ENCODE measurements at places on chromosomes 2 and 18. TPM values are rescaled to one million over a fixed set of nuclear protein-coding genes. Genes with fewer than 3 reads are reported as not detected.

RSAD2 gene
- total RNA-seq, result 12.5 TPM

DNPEP gene
- 43.2 TPM for total RNA-seq

DNA sequence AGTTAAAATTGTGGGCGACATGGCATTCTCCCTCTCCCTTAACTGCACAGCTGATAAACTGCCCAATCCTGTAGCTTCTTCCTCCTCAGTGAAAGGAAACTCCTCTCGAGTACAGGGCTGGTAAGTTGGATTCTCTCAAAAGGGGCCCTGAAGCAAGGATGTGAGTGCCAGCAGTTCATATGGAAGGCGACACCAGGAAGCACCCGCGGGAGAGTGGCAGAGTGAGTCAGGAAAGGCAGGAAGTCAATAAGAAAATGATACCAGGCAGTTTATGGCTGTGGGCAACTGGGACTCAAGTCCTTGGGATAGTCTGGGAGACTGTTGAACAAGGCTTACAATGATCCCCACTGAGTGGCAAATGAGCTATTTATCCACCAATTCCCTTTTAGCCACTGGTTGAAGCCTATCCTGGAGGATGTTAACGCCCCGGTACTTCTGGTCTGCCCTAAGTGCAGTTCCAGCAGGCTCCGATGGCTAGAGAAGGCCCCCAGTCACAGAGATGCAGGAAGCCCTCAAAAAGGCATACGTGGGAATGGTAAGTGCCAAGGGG, 34.8 kb downstream of the ABHD3 start:
- DNase-seq, result no peak

FAM237A gene
- total RNA-seq, result not detected

- no peak for DNase-seq
Measured at GRCh38 chr2:200219309-200220113, 87.0 kb upstream of the SPATS2L start.

GRCh38 chr2:176171351-176172006, 14.4 kb downstream of the HOXD3 start:
- peak; percentile 69 for DNase-seq

DNA sequence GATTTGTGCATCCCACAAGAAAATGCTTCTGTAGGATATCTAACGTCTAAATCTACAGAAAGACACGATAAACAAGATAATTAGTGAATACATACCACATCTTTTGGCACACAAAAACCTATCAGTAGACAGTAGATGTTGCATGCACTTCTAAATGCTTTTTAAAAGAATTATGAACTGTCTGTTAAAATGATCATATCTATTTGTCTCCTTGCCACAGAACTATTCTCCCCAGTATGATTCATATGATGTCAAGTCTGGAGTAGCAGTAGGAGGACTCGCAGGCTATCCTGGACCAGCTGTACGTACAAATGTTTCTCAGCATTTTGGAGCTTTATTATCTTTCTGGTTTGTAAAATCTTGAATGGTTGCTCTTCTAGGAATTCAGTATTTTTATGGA, 12.7 kb downstream of the COL3A1 start:
- DNase-seq, result no peak

DNA sequence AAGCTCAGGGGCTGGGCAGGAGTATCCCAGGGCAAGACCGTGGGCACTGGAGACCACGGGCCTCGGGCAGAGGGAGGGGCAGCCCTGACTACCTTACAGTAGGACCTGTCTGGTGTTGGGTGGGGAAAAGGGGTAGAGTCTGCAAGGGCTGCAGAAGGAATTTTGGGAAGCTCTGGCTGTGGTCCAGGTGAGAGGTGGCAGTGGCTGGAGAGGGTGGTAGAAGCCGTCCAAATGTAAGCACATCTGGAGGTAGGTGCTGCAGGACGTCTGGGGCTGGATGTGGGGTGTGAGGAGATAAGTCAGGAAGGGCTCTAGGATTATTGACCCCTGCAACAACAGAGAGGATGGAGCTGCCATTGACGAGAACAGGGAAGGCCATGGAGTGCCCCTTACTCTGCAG, 486.7 kb downstream of the EIPR1 start:
- DNase-seq, result no peak

BMP10 gene
- total RNA-seq, result not detected

DNA sequence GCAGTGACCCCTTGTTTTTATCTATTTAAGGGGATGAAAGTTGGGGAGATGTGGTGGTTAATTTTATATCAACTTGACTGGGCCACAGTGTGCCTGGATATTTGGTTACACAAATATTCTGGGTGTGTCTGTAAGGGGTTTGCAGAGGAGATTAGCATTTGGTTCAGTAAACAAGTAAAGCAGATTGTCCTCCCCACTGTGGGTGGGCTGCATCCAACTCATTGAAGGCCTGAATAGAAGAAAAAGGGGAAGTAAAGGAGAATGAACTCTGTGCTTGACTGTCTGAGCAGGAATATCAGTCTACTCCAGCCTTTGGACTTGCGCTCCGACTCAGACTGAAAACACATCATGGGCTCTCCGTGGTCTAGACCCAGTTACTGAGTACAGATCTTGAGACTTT, 80.9 kb downstream of the GCA start:
- DNase-seq, result no peak

DNA sequence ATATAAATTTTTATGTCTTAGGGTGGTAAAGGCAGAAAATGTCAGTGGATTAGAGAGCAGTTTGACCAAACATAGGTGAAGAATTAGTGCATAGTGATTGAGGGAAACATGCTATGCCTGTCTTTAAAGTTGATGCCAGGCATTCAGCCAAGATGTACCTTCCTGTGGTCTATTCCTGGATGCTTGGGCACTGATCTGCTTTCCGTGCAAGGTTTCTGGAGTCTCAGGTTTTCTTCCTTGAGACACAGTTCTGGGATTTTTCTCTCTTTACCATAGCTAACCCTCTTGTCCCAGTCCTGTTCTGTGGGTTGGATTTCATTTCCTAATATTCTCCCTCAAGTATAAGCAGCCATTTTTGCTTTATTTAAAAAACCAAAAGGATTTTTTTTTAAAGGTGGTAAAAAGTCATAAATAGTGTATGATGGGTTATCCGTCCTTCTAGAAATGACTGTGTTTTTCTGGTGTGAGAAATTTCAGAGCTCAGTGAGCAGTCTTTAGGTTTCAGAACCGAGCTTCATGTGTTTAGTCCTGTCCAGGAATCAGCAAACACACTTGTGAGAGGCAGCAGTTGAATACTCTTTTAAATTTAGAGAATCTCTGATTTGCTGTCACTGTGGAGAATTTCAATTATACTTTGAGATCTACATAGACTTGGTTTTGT, 43.0 kb upstream of the CYBRD1 start:
- DNase-seq, result no peak

DNA sequence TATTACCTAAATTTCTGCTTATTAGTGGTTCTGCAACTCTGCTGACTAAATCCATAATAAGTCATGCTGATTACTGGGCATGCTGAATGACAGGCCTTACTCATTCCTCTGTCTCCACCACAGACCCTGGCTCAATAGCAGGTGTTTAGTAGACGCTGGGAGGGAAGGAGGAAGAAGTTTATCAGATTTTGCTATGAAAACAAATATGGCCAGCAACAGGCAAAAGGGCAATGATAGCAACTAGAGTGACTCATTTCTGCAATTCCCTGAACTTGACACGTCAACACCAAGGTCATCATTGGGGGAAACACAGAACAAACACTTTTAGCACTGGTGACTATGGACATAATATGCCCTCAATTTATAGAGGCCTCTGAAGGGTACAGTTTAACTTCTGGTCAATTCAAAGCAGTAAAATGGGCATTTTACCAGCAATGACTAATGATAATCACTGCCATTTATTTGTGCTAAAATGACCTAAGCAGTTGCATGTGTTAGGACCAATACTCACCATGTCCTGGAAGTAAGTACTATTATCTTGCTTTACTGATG, 35.2 kb downstream of the TMEM163 start:
- no peak for DNase-seq

FBLN7 gene
- 0.99 TPM for total RNA-seq

- no peak for DNase-seq
Measured at GRCh38 chr18:55318951-55319441, 269.0 kb downstream of the TCF4 start.

DNA sequence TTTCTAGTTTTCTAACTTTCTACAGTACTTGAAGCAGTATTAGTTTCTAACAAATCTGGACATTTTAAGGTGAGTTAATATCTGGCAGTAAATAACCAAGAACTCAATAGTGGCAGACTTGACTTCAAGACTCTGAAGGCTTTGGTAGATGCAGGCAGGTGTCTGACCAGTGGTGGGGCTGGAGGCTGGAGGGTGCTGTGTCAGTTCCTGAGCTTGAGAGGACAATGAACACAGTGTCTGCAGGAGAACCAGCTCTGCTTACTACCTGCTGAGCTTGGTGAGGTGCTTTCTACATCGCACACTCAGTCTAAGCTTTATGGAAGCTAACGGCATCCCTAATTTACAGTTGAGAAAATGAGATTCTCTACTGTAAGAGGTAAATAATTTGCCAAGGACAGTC, 21.2 kb downstream of the ALLC start:
- DNase-seq, result no peak

- peak; percentile 21 for DNase-seq
Measured at GRCh38 chr2:241834527-241835210, 24.0 kb downstream of the PDCD1 start.

GDF7 gene
- total RNA-seq, result 0.71 TPM

IL37 gene
- not detected for total RNA-seq

DNA sequence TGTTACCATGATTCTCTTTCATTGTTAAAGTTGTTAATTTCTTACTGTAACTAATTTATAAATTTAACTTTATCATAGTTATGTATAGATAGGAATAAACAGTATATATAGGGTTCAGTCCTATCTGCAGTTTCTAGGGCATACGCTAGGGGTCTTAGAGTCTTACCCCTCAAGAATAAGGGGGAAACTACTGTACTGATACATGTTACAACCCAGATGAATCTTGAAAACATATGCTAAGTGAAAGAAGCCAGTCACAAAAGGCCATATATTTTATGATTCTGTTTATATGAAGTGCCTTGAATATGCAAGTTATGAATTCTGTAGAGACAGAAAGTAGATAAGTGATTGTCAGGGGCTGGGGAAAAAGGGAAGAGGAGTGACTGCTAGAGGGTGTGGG, 52.4 kb downstream of the RTN4 start:
- DNase-seq, result no peak

PARD3B gene
- total RNA-seq, result 51.5 TPM

DNA sequence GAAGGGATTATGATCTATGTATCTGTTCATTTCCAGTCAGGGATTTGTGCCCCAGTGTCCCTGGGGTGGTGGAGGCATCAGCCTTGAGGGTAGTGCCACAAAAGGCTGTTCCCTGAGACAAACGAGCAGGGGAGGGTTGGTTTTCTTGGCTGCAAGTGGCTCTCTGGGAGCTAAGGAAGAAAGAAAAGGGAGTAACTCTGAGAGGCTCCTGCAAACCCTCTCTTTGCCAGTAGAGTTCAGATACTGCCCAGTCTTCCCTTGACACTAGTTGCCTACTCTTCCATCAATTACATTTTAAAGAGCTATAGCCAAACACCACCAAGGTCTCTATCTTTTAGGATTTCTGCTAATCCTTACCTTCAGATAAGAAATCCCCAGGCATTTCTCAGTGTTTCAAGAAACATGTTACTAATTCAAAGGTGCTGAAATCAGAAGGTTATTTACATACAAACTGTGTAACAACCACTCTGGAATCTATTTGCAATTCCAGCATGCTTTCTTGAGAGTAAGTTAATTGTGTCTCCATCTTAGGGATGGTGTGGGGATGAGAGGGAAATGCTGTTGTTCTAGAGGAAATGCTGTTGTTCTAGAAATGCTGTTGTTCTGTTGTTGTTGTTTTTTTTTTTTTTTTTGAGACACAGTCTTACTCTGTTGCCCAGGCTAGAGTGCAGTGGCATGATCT, 18.7 kb upstream of the KCTD1 start:
- DNase-seq, result no peak

PAX8 gene
- total RNA-seq, result not detected

RPRM gene
- 26.0 TPM for total RNA-seq

GNAL gene
- 13.2 TPM for total RNA-seq

DNA sequence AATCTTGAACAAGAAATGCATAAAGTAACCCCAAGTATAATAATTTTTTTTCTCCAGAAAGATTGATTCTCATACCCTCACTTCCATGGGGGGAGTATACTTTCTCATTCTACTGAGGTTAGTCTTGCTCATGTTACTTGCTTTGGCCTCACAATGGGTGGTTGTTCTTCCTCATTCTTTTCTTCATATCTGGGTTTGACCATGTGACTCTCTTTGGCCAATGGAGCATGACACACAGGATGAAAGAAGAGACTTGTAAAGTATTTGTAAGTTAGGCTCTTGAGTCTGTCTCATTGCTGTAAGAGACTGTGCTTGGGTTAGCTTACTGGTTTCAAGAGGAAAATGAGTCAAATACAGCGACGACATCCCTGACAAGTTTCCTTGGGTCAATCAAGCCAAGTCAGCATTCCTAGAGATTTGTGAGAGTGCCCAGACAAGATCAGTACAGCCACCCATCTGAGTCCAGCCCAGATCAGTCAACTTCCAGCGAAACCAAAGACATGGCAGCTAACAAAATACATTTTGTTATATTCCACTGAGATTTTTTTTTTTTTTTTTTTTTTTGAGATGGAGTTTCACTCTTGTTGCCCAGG, 970.2 kb downstream of the BCL11A start:
- no peak for DNase-seq

TRAPPC8 gene
- total RNA-seq, result 50.4 TPM

DNA sequence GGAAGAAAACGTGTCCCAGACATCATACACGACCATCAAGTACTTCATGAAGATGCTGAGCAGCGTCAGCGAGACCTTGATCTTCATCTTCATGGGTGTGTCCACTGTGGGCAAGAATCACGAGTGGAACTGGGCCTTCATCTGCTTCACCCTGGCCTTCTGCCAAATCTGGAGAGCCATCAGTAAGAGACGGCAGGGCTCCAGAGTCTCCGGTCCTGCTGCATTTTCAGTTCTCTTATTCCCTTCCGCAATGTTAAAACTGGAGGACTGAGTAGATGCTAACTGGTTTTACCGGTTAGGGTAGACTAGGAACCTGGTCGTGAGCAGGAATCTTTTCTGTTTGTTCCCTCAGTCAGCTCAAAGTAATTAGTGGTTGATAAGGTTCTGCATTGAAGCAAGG, 32.3 kb downstream of the SLC9A4 start:
- no peak for DNase-seq

GRCh38 chr18:75475228-75475627, 47.7 kb upstream of the SMIM21 start:
- no peak for DNase-seq

DNA sequence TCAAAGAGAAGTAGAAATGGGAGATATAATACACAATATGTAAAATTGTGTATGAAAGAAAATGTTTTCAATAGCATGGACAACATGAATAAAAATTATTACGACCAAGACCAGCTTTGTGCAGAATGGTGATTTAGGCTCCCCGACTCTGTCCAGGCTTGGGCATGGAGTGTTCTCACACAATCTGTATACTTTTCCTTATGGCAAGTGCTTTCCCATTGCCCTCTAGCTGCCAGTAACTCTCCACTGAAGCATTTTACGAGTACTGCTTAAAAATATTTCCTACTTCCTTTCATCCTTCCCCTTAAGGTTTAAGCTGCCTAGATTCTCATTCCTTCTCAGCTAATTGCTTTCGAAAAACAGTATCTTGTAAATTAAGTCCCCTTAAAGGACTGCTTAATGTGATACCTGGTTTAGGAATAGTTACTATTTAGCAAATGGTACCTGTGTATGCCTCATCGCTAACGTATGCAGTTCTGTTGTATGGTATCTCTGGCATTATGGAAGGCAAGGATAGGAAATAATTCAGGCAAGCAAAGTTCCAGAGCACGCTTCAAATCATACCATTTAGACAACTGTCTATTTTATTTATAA, 714.6 kb downstream of the ERBB4 start:
- DNase-seq, result no peak

Measured in sigmoid colon (tissue), 7 donors.